ENCODE measurements at places on chromosomes 3 and 15.

DNA sequence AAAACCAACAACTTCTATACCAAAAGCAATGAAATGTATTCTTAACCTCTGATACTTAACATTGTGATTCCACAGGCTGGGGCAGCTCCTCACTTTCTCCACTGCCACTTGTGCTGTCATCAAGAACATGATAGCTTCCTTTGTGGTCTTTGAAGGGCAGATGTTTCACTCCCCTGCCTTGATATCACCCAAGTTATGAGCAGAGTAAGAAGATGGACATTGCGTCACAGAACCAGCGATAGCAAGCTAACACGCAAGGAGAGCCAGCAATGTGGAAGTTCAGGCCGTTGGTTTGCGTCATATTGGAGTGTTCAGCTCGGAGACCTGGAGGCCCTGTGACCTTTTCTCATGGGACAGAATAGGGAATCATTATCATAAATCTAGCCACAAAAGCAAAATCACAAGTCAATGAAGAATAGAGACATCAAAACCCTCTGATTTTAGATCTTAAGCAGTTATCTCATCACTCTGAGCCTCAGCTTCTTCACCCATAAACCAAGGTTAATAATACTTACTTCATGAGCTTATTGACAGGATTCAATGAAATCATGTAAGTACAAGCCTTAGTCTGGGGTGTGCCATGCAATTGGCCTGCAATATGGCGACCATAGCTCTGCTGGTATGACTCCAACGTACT lies 183.8 kb upstream of the THBS1 start:
- DNase-seq: no peak

- DNase-seq: no peak
Measured at GRCh38 chr3:14874784-14875183, 56.0 kb downstream of the FGD5 start.

DNA sequence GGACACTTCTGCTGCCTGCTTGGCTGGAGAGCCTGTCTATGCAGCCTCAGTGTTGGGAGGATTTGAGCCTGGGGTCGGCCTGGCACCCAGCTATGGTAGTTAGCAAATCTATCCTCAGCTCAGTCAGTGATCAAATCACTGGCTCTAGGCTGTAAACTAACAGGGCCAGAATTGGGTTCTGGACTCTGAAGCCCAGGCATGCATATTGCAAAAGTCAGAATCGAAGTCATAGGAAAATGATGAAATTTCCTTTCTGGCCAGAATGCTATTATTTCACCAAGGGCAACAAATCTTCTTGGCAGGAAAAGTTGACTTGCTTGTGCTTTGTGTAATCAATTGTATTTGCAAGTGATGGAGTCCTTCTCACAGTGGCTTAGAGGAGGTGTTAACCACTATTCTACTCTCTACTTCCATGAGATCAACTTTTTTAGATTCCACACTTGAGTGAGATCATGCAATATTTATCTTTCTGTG lies 482.6 kb upstream of the TPRG1 start:
- DNase-seq: peak; percentile 70

DNA sequence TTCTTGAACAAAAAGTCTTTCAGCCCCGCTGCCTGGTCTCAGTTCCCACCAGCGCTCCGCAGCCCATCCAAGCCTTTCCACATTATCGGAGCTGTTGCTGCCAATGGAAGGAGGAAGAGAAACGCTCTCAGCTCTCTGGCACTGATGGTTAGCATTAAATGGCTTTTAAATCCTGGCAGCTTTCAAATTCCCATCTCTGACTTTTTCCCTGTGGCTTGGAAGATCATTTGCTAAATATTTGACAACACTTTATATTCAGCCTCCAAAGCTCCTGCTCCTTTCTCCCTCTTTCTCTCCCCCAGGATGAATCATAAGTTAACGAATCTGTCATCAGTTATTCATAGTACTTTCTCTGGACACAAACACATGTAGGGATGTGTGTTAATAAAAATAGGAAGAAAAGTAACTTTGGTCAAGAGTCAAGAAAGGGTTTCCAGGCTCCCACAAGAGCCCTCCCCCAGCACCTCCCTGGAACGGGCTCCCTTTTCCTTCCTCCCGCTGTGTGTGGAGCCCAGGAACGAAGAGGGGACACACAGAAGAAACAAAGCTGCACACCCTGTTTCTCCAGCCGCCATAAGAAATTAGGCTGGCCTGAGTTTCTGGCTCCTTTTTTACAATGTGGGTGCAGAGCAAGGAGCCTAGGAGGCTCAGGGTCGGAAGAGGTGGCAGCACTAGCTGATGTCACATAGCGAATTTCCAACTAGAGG lies 47.6 kb upstream of the TSEN2 start:
- peak; percentile 63 for DNase-seq

GRCh38 chr3:123414973-123415775 lies 33.7 kb downstream of the ADCY5 start:
- no peak for DNase-seq

- no peak for DNase-seq
Measured at GRCh38 chr15:92941668-92942067, 41.5 kb downstream of the CHD2 start.

GRCh38 chr3:195224156-195224979 lies 46.6 kb downstream of the XXYLT1 start:
- DNase-seq: peak; percentile 18

GRCh38 chr3:100269001-100269400 lies 8.2 kb downstream of the TBC1D23 start:
- no peak for DNase-seq

DNA sequence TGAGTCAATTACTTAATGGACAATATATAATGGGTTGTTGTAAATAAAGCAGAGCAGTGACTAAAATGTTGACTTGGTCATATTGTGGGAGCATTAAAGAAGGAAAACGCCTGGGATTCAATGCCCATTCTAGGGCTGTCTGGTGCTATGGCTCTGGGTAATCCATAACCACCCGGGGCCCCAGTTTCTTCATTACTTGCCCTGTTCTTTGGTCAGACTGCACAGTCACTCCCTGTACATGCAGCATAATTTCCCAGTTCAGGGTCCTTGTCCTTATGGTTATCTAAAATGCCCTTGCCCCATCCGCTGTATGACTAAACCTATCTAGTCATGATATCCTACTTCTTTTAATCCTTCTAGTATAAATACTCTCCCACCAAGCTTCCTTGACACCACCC lies 27.5 kb upstream of the DENND4A start:
- no peak for DNase-seq

DNA sequence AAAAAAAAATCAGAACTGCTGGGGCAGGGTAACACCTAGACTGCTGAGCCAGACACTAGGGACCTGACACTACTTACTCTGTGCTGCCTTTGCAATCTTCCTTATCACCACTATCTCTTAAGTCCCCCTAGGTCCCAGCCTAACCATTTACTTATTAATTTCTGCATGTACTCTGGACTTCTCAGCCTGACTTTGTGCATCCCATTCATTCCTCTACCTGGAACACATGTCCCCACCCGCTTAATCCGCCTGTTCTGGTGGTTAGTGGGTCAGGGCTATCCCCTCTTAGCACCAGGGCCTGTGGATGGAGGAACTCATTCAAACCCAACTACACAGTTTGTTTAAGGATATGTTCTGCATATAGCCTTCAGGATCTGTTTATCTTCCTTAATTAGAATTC lies 5.0 kb upstream of the CACNA1D start:
- no peak for DNase-seq

GRCh38 chr3:69675786-69676530 lies 63.3 kb upstream of the MITF start:
- no peak for DNase-seq

DNA sequence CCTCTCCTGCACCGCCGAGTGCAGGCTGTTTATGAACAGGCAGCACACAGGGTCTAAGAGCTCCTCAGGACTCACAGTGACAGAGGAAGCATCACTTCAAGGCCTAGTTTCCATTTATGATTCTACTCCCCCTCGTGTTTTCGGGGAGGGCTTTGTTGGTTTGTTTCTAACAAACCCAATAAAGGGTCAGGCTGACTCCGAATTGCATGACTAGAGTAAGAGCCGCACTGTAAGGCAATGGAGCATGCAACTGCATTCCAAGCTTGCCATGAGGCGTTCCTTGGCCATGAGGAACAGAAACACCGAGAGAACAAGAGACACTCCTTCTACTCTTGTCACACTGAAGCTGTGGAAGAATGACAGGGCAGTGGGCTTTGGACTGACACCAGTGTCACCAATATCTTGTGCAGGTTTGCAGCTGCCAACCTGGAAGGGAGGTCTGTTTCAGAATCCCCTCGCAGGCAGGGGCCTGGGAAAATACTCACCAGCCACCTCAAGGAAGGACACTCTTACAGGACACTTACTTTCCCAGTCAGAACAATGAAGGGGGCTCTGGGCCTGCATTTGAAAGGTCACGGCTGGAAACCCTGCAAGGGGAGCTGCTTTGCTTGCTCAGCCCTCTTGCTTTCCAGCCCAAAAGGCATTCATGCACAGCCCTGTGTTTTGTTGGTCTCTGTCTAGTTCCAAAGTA lies 96.8 kb downstream of the ADAMTS17 start:
- DNase-seq: no peak

DNA sequence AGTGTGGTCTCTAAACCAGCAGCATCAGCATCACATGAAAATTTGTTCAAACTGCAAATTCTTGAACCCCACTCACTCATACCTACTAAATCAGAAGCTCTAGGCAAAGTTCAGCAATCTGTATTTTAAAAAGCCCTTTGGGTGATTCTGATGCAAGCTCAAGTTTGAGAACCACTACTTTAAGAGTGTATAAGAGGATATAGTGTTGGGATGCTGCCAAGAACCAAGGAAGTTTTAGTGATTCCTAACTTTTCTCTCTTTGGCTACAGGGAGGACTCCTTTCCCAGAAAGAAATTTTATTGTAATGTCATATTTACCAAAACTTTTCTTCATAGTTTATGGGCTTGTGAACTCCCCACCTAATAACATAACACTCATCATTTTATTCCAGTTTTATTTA lies 422.2 kb downstream of the TBC1D5 start:
- DNase-seq: no peak

DNA sequence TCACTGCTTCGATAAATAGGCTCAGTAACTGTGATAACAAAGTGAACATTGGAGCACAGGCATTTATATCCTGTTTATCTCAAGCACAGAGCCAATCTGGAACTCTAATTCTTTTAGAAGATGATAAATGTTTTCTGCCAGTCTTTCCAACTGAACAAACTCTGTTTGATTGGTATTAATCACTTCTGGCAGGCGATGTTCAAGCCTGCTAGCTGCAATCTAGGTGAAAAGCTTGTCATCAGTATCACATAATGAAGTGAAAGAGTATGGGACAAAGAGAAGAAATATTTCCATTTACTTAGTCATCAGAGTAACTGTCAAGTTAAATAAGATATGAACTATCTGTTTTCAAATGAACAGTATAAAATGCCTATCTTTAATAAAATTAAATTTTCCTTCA lies 577.3 kb downstream of the VGLL3 start:
- DNase-seq: no peak

GRCh38 chr3:191244242-191244867 lies 45.3 kb downstream of the OSTN start:
- no peak for DNase-seq

DNA sequence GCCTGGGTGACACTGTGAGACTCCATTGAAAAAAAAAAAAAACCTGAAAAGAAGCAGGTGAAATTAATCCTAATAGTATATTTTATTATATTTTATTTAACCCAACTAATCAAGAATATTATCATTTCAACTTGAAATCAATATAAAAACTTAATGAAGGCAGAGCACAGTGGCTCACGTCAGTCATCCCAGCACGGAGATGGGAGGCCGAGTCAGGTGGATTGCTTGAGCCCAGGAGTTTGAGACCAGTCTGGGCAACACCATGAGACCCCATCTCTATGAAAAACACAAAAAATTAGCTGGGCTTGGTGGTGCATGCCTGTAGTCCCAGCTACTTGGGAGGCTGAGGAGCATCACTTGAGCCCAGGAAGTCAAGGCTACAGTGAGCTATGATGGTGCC lies 33.3 kb upstream of the SLC41A3 start:
- DNase-seq: no peak

- DNase-seq: peak; percentile 69
Measured at GRCh38 chr15:60605879-60606307, 127.0 kb upstream of the ICE2 start.

DNA sequence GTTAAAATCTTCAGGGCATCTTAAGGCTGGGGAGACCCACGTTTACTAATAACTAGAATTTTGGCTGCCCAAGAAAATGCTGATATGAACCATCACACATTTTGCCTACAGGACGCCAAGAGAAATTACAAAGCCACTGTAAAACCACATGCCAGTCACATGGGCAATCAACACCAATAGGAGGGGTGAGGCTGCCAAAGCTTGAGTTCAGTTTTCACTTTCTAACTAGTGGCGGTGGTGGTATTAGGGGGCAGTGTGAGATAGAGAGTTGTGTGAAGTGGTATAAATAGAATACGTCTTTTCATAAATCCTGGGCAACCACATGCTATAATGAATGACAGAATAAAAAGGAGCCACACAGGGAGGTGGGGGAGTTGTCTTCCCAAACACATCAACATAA lies 147.3 kb downstream of the WNT5A start:
- DNase-seq: no peak

GRCh38 chr3:60250810-60251209 lies 1000.4 kb downstream of the FHIT start:
- no peak for DNase-seq

GRCh38 chr3:33749546-33750210 lies 31.6 kb upstream of the CLASP2 start:
- no peak for DNase-seq

- DNase-seq: no peak
Measured at GRCh38 chr3:149055575-149055974, 30.8 kb downstream of the HLTF start.

- DNase-seq: peak; percentile 32
Measured at GRCh38 chr15:88890495-88890894, 4.8 kb downstream of the HAPLN3 start.

GRCh38 chr15:59013246-59013873 lies 25.9 kb downstream of the RNF111 start:
- DNase-seq: no peak

GRCh38 chr3:130609166-130609979 lies 92.4 kb downstream of the COL6A6 start:
- DNase-seq: no peak

DNA sequence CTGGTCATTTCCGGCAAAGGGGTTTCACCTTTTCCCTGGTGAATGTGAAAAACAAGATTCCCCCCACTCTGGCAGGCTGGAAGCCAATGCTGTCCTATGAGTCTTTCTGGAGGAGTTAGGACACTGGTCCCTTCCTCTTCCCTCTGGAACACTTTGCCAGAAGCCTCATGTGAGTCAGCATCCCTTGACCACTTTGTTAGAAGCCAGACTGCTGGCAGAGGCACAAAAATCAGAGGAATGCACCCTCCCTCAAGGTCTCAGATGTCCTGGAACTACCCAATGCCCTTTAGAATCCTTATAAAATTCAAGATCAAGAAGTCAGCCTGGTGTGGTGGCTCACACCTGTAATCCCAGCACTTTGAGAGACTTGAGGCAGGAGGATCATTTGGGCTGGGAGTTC lies 26.6 kb downstream of the ITGB5 start:
- peak; percentile 95 for DNase-seq

Measured in AG08395 (cell line).